ENCODE measurements at places on chromosomes 16 and 17. TPM values are rescaled to one million over a fixed set of nuclear protein-coding genes. Genes with fewer than 3 reads are reported as not detected.

SLC12A4 gene
- 90.1 TPM for total RNA-seq

DNA sequence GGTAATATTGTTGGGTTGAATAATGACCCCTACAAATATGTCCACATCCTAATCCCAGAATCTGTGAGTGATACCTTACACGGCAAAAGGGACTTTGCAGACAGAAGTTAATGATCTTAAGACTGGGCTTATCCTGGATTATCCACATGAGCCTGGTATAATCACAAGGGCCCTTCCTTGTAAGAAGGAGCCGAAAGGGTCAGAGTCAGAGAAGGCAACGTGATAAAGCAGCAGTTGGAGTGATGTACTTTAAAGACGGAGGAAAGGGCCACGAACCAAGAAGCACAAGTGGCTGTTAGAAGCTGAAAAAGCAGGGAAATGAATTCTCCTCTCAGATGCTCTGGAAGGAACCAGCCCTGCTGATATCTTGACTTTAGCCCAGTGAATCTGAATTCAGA lies 137.8 kb downstream of the UTP18 start:
- no peak for DNase-seq

DNA sequence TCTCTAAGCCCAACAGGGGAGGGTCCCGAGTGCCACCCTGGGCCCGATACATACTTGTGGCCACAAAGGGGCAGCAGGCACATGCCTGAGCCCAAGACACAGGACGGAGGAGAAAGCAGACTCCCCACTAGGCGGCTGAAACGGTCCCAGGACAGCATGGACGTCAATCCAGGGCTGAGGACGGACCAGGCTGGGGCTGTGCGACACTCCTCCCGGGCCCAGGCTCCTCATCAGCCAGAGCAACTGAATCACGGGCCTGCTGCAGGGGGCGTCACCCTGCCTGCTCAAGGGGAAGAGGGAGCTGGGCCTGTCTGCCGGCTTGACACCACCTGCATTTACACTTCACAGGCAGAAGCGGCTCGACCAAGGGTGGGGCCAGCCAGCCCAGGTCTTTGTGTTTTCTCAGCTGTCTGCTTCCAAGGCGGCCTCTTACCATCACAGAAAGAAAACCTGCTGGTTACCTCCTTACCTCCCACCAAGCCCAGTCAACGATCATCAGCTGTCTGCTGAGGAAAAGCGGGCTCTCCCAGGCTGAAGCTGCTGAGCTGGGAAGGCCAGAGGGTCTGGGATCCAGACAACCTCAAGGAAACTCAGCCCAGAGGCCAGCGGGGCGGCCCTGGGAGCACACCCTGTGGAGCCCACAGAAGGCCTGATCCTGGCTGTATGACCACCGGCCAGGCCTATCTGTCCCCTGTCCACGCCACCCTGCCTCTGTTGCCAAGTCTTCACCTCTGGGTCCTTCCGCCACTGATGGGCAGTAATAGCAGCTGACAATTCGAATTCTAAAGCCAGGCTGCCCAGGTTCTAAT lies 26.4 kb downstream of the KIFC3 start:
- DNase-seq, result no peak

DNA sequence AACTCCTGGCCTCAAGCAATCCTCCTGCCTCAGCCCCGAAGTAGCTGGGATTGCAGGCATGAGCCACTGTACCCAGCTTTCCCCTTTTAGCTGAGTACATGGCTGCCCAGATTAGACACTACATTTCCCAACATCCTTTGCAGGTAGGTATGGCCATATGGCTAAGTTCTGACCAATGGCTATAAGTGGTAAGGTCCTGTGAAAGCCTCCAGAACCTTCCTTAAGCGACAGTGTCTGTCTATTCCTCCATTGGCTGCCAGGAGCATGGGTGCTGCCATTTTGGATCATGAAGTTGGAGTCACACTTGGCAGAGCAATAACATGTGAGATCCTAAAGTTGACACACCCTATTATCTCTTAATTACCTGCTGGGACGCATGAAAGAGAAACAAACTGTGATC lies 24.4 kb upstream of the CRHR1 start:
- peak; percentile 18 for DNase-seq

GRCh38 chr17:70912716-70913485 lies 743.6 kb downstream of the KCNJ2 start:
- DNase-seq, result no peak

DNA sequence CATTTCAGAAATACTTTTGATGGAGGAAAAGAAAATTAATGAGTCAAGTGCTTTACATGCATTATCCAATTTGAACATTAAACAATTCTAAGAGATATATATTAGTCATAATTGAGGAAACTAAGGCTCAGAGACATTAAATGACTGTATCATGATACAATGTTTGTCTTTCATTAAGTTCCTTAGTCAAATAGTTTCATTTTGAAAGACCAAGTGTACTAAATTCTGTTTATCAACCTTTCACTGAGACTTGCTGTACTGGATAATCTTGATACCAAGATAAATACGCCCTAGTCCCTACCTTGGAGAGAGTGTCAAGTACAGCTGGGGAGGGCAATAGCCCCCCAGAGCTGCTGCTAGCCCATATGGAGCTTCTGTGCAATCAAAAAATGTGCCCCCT lies 24.2 kb downstream of the TOM1L2 start:
- DNase-seq, result no peak
